ENCODE measurements at places on chromosomes 4 and X.

- no peak for DNase-seq
Measured at GRCh38 chrX:123797543-123798447, 62.1 kb upstream of the XIAP start.

GRCh38 chrX:131288738-131289511 is at the start of gene IGSF1:
Gene IGSF1, minus strand, starts transcription at chrX:131289306. Its CDS starts 2,632 bp downstream, at chrX:131286674.
- DNase-seq = no peak

- no peak for DNase-seq
Measured at GRCh38 chr4:176767183-176767582, 25.5 kb downstream of the VEGFC start.

DNA sequence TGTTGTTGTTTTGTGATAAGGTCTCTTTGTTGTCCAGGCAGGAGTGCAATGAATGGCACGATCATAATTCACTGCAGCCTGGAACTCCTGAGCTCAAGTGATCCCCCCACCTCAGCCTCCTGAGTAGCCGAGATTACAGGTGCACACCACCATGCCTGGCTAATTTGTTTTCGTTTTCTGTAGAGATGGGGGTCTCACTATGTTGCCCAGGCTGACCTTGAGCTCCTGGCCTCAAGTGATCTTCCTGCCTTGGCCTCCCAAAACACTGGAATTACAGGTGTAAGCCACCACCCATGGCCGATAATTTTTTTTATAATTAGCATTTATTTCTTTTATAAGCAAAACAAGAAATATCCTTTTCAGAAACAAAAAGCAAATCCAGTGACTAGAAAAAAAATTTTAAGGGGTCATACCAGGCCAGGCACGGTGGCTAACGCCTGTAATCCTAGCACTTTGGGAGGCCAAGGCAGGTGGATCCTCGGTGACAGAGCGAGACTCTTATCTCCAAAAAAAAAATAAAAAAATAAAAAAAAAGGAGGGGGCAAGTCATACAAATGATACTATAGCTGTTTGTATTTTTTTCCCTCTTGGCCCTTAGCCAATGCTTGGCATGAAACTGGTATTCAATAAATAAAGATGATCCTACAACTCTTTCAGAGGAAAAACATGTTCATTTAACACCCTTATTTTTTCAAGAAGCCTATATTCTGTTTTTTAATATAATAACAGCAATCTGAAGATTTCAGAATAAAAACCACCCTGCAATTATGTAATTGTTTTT is 3.4 kb downstream of the PLAC8 start:
- peak; percentile 12 for DNase-seq

- no peak for DNase-seq
Measured at GRCh38 chrX:149131774-149132173, 373.3 kb downstream of the IDS start.

GRCh38 chr4:23058165-23058776 is 365.5 kb downstream of the GBA3 start:
- no peak for DNase-seq

DNA sequence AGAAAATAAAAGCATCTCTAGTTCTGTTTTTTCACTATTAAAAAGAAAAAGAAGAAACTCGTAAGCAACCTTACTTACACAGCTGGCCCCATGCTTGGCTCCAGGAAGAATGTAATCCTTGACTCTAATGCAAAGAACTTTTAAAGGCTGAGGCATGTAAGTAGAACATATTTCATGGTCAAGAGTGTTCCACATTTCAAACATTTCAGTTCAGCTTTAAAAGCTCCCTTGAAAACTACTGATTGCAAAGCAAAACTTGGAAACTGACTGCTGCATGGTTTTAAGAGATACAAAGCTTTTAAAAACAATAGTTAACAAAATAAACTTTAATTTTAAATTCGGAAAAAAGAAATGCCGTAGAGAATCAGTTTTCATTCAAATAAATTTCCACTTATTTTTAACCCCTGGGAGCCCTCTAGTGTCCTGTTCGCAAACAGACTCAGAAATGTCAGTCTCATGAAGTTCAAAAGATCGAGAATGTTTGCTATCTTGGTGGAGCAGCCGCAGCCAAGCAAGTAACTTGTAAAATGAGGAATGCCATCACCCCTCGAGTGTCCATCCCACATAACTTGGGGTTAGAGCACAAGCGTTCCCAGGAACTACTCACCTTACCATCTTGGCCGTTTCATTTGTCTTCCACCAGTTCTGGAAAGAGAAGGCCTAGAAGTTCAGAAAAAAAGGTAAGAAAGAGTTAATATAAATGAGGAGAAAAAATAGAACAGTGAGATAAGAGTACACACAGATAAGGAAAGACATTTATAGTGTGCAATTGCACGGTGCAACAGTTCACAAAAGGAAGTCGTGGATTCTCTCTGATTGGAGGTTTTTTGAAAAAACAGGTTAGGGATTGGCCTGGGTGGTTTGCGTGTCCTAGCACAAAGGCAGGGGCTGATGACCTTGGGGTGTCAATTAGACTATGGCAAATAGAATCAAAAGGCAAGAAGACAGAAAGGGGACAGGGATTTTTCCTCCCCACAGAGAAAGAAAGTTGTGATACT is at the start of gene GASK1B:
Gene GASK1B, minus strand, starts transcription at position 765 of the 998 bp plus-strand sequence. CDS start 1,650 bp downstream, outside the sequence.
- DNase-seq = no peak

DNA sequence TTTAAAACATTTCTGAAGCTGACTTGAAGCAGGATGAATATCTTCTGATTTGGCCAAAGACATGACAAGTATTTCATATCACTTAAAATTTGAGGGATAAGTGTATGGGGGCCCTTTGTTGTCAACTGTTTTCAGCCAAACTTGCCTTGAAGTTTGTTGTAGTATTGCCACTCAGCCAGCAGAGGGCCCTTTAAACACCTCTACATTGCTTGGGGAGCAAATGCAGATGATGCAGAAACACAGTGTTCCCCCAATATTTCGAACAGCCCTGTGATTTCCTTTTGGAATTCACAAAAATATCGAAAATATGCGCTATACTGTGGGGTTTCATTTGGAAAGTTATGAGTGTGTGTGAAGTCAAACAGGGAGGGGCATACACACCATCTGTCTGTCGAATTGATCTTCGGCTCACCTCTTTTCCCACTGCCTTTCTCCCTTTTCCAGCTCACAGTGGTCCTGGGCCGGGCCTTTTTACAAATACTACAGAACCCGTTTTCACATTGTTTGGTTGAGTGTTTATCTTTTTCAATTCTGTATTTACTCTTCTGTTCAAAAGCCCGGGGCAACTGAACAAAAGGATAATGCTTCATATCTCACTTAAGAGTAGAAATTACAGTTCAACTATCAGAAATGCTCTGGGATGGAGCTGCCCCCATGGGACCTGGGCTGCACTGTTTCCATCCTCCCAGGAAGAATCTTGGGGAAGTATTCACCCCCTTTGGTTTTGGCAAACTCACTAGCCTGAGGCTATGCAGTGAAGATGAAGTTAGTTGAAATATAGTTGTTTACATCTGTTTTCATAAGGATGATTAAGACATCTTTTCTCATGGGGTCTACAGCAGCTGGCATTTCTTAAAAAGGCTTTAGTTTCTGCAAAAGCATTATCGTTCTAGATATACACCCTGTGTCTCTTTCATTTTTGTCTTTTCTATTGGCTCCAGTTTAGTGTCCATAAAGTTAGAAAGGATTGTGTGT is 137.6 kb downstream of the EGF start:
- DNase-seq = peak; percentile 10

DNA sequence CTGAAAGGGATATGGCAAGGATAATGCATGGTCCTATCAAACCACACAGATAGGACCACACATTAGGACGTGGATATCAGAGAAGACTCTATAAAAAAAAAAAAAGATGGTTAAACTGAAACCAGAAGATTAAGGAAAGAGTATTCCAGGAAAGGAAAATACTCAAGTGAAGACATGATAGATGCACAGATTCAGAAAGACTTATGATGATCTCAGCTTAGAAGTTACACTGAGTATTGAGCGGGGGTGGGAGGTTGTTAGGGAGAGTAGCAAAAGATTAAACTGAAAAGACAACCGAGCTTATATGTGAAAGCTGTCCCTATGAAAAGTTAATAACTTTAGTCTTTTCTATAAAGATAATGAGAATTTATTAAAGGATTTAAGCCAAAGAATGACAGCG is 211.0 kb upstream of the EMCN start:
- DNase-seq = no peak

All from NCI-H2227 treated with DMSO at 0.1 percent for 48 hours (cell line).